Activated T-helper 1 cell treated with Interleukin-2 at 50 U/mL for 16 hours (primary cell): ENCODE measurements at places on chromosomes 16 and 17.

- no peak for DNase-seq
Measured at GRCh38 chr16:71440669-71441347, 1.0 kb downstream of the TLE7 start.

GRCh38 chr16:56888806-56889205 is 23.8 kb downstream of the SLC12A3 start:
- no peak for DNase-seq

- DNase-seq = no peak
Measured at GRCh38 chr17:36728030-36728991, 126.9 kb downstream of the MRM1 start.

DNA sequence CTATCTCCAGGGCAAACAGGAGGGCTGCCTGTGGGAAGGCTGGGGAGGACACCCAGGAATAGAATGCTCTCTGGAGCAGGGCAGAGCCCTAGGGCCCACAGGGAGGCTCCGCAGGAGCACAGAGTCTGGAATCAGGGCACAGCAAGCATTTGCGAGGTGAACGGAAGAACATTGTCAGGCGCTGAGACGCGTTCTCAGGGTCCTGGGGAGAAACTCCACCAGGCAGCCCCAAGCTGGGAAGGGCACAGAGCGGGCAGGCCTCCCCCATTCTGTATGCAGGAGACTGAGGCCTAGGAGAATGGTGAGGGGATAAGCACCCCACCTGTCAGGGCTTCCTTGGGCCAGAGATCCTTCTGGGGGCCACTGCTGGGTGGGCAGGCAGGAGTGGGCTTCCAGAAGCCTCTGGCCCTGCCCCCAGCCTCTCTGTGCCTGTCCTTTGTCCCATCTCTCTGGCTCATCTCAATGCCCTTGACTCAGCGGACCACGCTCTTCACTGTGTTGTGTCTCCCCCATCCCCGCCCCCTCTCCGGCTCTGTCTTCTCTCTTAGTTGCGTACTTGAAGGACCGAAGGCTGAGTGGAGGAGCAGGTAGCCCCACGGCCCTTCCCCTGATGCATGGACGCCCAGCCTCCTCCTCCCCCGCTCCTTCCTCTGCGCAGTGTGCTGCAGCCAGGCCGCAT is 5.1 kb upstream of the SETD6 start:
- DNase-seq = no peak

DNA sequence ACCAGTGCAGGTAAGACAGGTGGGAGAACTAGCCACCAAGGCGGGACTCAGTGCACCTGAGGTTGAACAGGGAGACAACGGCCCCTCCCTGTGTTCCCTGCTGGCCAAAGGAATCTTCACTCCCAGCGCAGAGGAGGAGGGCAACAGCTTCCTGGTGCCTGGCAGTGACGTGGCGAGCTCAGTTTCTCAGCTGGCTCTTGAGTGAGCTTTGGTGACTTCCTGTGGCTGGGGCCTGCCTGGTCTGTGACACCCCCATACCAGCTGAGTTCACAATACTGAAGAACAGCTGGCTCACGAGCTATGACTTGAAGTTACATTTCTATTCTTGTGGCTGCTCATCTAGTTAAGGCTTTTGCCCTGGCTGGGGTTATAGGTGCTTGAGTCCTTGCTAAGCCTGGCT is 26.1 kb downstream of the WNT9B start:
- DNase-seq = no peak

- DNase-seq = no peak
Measured at GRCh38 chr16:76081967-76082366, 195.2 kb upstream of the CNTNAP4 start.

DNA sequence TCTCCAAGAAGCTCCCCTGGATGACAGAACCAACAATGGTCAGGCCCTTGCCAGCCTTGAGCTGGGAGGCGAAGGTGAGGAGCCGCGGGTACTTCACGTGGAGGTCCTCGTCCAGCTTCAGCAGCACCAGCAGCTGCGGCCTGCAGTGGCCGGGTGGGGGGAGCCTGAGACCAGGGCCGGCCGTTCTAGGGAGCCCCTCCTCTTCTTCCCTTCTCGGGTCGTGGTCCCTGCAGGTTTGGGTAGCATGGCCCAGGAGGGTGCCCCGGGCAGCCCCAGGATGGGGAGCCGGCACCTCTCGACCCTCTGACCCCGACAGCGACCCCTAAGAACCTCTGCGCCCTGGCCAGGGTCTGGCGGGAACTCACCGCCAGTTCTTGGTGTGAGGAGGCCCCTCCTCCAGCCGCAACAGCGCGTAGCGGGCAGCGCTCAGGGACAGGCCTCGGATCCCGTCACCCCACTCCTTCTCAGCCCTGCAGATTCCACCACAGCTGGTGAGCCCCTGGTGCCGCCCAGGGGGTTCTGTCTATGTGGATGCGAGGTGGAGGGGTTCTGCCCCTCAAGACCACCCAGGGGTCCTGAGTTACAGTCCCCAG is 3.1 kb upstream of the LCAT start:
- no peak for DNase-seq

DNA sequence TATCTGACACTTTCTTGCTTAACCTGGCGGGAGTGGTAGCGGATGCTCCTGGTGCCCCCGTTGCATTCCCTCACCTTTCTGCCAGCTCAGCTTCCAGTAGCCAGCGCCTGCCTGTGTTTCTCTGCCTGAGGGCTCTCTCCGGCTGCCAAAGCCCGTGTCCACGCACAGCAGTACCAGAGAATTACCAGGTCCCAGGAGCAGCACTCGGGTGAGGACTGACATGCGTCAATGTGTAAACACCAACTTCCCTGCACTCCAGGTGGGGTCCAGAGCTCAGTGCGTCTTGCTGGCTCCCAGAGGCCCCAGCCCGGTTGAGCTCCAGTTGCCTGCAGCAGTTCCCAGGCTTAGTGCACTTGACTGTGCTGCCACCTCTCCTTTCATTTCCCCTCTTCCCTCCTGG is 54.8 kb downstream of the CDH13 start:
- DNase-seq = no peak

GRCh38 chr17:1555651-1556471 is 6.7 kb downstream of the PITPNA start:
- no peak for DNase-seq

DNA sequence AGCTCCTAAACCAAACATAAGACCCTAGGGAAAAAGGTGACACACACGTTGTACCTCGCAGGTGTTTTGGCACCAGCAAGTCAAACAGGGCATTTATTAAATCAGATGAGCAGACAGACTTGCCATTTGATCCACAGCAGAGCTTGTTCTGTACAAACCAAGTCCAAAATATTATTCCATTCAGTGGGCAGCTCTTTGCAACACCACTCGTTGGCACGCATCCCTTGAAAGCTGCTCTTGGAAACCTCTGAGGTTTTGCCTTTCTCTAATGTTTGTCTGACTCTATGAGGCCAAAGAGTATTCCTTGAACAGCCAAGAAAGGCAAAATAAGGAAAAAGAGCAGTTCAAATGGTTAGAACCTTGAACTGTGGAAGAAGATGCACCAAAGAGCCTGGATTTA is 12.7 kb downstream of the TMEM100 start:
- no peak for DNase-seq

DNA sequence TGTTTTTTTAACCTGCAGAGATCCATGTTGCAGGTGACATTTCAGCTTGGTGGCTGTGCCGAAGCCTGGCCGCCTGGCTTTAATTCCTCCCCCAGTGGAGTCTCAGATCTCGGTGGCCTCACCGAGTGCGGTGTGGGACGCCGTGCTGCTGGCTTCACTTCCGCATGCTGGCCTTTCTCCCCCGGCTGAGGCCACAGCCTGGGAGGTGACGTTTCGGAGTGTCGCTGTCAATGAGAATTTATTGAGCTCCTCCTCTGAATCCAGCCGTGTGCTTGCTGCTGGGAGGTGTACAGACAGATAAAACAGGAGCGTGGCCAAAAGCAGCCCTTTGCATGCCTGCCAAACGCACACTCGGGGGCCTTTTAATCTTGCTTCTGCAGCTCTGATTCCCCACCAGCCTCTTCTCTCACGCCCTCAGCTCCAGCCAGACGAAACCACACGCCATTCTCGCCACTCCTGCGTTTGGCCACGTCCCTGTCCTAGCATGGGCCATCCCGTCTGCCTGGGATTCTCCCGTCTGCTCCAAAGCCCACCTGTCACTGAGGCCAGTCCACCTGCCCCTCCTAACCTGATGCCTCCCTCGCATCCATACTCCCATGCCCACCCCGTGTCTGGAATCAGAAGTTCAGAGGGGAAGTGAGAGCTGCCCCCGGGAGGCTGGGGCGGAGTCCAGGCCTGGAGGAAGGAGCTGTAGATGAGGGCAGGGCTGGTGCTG is 3.6 kb downstream of the GSE1 start:
- DNase-seq = no peak

- DNase-seq = no peak
Measured at GRCh38 chr16:1534021-1535020, 855 bp downstream of the TMEM204 start.

GRCh38 chr17:4005296-4006164 is 41.3 kb upstream of the ATP2A3 start:
- no peak for DNase-seq

GRCh38 chr16:54506214-54506580 is 219.6 kb upstream of the IRX3 start:
- no peak for DNase-seq

- DNase-seq = no peak
Measured at GRCh38 chr17:39756380-39757079, 18.8 kb downstream of the GRB7 start.

GRCh38 chr17:60832151-60832585 is 154.5 kb downstream of the BCAS3 start:
- no peak for DNase-seq

- DNase-seq = no peak
Measured at GRCh38 chr16:59684911-59685310, 950.8 kb upstream of the GOT2 start.
